Ascending aorta (tissue), 2 donors: ENCODE measurements at places on chromosomes 7 and 10.

- no peak for DNase-seq
These were observed 22.1 kb upstream of the ENO4 start for GRCh38 chr10:116827214-116827671.

GRCh38 chr10:126061526-126061925 lies 165.2 kb downstream of the FANK1 start:
- DNase-seq = no peak

- DNase-seq = no peak
These were observed 336.0 kb upstream of the IGFBP3 start for GRCh38 chr7:46256870-46257661.

- DNase-seq = no peak
These were observed 10.7 kb downstream of the HBP1 start for GRCh38 chr7:107179326-107180164.

DNA sequence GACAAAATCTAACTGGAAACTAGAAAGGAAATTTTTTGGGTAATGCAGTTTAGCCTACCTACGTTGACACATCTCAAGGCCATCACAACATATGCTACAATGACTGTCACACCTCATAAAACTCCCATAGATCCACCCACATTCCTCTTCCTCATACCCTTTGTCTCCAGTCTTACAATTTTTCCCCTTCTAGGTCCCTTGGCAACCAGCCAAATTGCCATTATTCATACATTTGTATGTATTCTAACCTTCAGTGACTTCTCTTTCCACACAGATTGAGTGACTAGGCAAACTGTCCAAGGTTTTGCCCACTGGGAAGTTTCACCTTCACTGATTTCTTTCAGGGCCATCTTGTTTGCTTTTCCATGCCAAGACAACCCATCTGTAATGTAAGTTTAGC lies 100.5 kb upstream of the TPK1 start:
- no peak for DNase-seq

- DNase-seq = no peak
These were observed 226.3 kb upstream of the NPVF start for GRCh38 chr7:25454562-25455041.

GRCh38 chr10:92848037-92848440 lies 281 bp upstream of the EXOC6 start:
- no peak for DNase-seq

DNA sequence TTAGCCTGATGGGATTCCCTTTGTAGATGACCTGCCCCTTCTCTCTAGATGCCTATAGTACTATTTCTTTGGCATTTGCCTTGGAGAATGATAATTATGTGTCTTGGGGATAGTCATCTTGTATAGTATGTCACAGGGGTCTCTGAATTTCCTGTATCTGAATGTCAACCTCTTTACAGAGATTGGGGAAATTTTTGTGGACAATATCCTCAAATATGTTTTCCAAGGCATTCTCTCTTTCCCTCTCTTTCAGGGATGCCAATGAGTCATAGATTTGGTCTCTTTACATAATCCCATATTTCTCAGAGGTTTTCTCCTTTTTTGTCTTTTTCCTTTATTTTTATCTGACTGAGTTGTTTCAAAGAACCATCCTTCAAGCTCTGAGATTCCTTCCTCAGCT lies 99.4 kb downstream of the CTNNA3 start:
- DNase-seq = no peak

- no peak for DNase-seq
These were observed 24.6 kb downstream of the SCRN1 start for GRCh38 chr7:29965030-29965429.

- DNase-seq = no peak
These were observed 36.1 kb upstream of the PRSS37 start for GRCh38 chr7:141877365-141877764.

GRCh38 chr7:79653136-79653631 lies 199.7 kb upstream of the MAGI2 start:
- DNase-seq = no peak

DNA sequence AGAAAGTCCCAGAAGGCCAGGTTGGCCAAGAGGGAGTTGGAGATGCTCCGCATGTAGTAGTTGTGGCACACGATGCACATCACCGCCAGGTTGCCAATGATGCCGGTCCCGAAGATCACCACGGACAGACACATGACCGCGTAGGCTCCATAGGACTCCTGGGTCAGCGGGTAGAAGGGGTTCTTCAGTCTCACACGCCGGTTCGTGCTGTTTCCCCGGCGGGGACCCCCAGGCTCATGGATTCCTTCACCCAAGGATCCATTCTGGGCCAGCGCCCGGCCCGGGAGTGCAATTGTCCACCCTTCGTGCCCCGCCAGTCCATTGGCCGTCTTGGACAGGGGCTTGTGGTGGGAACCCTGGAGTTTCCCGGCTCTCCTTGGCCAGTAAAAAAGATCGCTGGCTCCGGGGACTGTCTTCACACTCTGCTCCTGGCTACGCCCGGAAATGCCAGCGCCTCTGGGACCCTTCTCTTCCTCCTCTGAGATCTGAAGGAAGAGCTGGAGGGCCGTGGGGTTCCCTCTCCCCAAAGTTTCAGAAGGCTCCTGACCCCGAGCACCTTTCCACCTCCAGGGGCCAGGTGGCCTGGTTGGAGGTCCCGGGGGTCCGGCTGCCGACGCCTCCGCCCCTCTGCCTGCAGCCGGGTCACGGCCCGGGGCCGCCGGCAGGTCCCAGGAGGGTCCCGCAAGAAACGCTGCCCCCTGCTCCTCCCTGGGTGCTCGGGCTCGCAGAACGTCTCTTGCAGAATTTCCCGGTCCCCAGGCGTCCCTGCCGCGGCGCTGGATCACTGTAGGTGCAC lies 1.3 kb downstream of the GPR37 start:
- no peak for DNase-seq

DNA sequence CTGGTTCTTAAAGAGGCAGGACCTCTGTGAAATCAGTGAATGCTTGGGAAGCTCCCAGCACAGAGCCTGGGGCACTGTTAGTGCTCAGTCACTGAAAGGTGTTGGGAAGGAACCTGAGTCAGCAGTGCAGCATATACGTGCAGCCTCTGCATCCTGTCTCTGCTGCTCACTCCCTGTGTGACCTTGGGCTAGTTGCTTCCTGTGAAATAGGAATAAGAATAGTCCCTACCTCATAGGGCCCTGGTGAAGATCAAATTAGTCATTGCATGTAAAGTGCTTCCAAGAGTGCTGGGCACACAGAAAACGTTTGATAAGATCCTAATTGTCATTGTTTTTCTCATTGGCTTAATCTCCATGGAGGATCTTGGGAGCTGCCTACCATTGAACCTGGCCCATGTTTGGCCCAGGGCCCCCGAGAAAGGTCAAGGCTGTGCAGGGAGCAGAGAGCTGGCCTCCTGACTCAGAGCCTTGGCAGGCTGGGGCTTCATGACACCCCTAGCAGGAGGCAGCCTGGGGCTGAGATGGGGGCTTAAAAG lies 73.3 kb upstream of the COL13A1 start:
- no peak for DNase-seq

GRCh38 chr7:155244675-155245074 lies 53.0 kb upstream of the INSIG1 start:
- DNase-seq = no peak

- no peak for DNase-seq
These were observed 6.9 kb upstream of the ZKSCAN1 start for GRCh38 chr7:100008525-100008924.

- DNase-seq = no peak
These were observed 14.9 kb upstream of the SLIT1 start for GRCh38 chr10:97200616-97201015.

- DNase-seq = peak; percentile 42
These were observed 44.2 kb downstream of the ADCYAP1R1 start for GRCh38 chr7:31096198-31096876.

DNA sequence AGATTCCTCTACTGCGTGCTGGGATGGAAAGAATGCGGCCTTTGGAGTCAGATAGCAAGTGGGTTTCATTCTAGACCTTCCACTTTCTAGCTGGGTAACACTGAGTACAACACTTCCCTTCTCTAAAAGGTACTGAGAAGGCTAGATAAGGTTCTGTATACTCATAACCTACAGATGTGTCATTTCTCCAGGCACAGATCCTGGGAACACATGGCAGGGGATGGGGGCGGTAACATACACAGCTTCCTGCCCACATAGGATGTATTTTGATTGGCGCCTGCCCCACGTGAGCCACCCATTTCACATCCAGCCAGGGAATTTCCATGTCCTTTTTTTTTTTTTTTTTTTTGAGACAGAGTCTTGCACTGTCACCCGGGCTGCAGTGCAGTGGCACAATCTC lies 31.8 kb downstream of the KLRG2 start:
- peak; percentile 67 for DNase-seq

DNA sequence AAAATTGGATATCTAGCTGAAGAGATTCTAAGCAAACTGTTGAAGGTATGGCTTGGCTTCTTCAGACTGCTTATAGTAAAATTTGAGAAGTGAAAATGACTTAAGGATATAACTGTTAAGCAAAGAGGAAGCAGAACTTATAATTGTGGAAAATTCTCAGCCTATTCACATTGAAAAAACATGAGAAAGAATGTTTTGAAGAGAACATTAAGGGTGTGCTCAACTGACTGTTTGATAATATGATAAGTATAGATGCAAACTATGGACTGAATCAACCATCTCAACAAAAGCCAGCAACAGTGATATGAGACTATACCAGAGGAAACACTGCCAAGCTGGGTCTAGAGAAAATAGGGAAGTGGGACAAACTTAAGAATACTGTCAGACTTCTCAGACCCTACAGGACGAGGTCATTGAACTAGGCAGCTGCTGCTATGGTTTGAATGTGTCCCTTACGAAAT lies 133.1 kb upstream of the PPP1R3A start:
- DNase-seq = no peak

- no peak for DNase-seq
These were observed 37.8 kb downstream of the SFMBT2 start for GRCh38 chr10:7373039-7373438.

DNA sequence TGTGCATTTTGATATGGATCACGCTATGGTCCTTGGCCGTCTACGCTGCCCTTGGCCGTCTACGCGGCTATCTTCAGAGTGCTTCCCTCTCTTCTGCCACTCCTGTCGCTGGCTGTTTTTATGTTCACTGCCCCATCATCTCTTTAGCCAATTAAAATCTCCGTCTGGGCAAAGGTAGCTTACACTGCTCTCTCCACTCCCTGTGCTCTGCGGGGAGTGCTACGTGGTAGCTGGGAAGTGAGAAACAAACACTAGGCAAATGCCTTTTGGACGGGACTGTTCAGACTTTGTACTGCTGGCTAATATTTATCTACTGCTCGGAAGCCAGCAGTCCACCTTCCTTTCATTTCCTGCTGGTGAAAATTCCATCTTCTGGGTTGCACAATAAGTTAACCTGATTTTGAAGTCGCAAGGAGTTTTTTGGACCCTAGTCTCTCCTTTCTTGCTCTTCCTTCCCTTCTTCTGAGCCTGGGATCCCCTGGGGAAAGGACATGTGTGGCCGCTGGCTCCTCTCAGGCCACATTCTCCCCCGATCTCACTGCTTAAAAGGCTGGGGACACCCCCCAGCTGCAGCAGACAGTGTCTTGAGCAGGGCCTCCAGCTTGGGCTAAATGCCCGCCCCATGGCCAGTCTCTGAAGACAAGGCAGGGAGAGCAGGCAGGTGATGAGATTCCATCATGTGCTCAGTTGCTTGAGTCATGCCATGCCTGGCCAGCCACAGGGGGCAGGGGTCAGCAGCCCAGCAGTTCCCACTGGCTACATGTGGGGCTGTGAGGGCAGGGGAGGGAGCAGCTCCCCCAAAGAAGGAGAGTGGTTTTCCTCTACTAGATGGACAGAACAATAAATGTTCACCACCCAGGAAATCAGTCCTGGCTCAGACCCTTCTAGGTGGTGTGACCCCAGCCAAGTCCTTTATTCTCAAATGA lies 25.5 kb upstream of the RBM33 start:
- DNase-seq = no peak

DNA sequence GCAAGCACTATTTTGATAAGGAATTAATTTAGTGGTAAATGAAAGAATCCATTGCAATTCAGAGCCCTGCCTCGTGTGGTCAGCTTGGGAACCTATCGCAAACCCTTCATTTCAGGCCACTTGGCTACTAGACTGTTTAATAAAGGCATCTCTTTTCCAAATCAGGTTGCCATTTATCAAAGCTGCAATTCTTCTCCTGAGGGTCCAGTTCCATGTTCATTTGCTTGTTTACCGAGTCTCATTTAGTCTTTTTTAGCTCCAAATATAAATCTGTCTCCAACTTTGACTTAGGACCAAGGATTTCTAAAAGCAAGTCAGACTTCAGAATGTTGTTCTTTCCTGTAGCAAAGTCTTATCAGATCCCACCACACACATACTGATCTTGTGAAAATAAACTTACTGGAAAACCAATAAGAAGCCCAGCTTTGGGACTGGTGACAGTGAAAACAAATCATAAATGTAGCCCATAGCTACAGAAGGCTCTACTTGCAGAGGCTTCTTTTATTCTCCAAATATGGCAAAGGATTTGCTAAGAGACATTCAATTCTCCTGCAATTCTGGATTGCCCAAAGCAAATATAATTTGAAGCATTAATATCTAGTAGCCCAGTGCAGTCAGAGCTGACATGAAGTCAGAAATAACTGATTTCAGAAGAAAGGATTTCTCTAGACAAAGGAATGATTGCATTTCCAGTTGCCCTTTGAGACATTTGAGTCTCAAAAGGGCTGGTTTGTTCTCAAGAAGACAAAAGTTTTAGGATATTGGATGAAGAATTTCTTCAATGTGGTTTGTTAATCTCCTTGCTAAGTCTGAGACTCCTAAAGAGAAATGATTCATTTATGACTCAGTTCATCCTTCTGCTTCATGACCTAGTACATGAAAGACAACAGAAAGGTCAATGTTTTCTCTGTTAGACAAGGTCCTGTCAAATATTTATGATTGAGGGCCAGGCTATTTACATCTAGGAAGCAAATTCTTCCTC lies 28.0 kb downstream of the PPP1R3C start:
- no peak for DNase-seq

DNA sequence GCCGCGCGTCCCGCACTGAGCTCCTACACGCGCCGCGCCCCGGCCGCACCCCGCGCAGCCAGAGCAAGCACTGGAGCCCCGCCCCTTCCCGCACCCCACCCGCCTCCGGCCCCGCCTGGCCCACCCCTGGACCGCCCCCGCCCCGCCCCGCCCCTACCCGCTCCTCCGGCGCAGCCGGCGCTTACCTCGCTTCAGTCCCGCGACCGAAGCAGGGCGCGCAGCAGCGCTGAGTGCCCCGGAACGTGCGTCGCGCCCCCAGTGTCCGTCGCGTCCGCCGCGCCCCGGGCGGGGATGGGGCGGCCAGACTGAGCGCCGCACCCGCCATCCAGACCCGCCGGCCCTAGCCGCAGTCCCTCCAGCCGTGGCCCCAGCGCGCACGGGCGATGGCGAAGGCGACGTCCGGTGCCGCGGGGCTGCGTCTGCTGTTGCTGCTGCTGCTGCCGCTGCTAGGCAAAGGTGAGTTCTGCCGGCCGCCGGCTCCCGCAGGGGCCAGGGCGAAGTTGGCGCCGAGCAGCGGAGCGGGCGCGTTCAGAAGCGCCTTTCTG lies at the start of gene RET:
Gene RET, plus strand, starts transcription at position 194 of the 545 bp plus-strand sequence. Its CDS starts 190 bp downstream, at position 384.
- DNase-seq = no peak

DNA sequence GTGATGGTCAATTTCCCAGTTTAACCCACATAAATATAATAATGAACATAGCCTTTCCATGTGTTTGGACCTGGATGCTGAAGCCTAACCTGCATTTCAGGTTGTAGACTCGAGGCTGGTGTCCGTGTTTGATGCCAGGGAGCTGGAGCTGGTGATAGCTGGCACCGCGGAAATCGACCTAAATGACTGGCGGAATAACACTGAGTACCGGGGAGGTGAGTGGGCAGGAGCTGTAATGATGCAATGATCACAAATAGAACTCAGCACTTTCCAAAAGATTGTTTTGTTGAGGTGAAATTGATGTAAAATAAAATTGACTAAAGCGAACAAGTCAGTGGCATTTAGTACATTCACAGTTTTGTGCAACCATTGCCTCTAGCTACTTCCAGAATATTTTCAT lies 30.8 kb upstream of the STK17A start:
- no peak for DNase-seq

- DNase-seq = no peak
These were observed 693.1 kb downstream of the PARD3 start for GRCh38 chr10:34121781-34122622.
